OCI-LY7 (cell line): ENCODE measurements at places on chromosomes 2 and 18. TPM values are rescaled to one million over a fixed set of nuclear protein-coding genes. Genes with fewer than 3 reads are reported as not detected.

GRCh38 chr18:2879889-2880288 lies 33.1 kb downstream of the EMILIN2 start:
- DNase-seq: no peak

GRCh38 chr2:75211266-75211770 lies 12.0 kb upstream of the TACR1 start:
- no peak for DNase-seq

GRCh38 chr2:236954641-236955040 lies 131.0 kb upstream of the COPS8 start:
- no peak for DNase-seq

DNA sequence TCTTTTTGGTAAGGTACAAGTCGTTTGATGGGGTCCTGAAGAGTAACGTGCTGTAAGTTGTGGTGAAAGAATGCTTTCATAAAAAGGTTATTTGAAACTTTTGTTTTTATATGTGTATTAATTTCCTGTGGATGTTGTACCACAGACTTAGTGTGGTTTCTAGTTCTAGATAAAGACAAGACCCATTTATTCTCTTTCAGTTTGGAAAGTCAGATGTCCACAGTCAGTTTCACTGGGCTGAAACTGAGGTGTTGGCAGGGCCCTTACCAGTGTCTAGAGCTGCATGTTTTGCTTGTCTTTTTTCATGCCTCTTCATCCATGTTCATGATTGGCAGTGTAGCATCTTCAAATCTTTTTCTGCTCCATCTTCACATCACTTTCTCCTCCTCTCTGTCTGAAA lies 22.1 kb upstream of the DOCK10 start:
- no peak for DNase-seq

The L3MBTL4 gene
- not detected in 2 replicates for total RNA-seq

The NEDD4L gene
- total RNA-seq: 3.2 and 3.6 TPM in 2 replicates

- DNase-seq: no peak
Observed at GRCh38 chr2:78431241-78431640, 594.3 kb upstream of the REG3G start.
